ENCODE measurements at places on chromosomes 4 and X. TPM values are rescaled to one million over a fixed set of nuclear protein-coding genes. Genes with fewer than 3 reads are reported as not detected.

DNA sequence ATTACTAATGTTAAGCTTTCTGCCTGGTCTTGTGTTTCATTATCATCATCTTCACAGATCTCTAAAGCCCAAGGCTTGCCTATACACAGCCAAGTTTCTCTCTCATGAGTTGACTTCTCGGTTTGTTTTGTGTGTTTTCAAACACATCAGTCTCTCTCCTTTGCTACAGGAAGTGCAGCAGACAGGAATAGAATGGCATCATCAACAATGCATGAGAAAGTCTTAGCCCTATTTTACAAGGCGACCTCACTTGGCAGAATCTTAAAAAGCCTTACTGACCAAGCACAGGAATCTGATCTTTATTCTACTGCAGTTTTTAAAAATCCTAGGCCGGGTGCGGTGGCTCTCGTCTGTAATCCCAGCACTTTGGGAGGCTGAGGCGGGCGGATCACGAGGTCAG, 36.8 kb downstream of the CC2D2A start:
- DNase-seq, result no peak

DNA sequence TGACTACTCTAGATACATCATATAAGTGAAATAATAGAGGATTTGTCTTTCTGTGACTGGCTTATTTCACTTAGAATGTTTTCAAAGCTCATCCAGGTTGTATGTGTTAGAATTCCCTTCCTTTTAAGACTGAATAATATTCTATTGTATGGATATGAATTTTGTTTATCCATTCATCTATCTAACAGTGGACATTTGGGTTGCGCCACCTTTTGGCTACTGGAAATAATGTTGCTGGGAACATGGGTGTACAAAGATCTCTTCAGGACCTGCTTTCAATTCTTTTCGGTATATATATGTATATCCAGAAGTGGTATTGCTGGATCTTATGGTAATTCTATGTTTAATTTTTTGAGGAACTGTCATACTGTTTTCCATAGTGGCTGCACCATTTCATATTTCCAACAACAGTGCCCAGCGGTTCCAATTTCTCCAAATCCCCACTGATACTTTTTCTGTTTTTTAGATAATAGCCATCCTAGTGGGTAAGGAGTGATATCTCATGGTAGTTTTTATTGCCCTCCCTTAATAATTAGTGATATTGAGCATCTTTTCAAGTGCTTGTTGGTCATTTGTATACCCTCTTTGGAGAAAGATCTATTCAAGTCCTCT, 3.4 kb upstream of the SCD5 start:
- no peak for DNase-seq

COQ2 gene
- 4.2 TPM for total RNA-seq

DNA sequence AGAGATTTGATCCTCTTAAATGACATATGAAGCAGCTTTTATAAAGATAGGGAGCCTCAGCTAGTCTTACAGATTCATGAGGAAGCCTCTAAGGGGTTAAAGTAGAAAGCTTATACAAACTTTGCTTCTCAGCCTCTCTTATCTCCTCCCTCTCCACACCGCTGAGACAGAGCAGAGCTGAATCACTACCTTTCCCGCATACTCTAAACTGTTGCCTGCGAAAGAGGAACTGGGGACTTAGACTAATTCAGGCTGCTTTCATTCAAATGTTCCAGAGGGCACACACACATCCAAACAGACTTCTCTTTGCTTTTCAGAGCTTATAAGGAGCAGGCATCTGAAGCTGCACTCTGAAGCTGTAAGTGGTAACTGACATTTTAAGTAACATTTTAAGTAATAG, at the start of gene SERTM2:
SERTM2 (plus strand) TSS at position 169 of the 400 bp plus-strand sequence. CDS start 7,213 bp downstream, outside the sequence.
- DNase-seq, result no peak

DNA sequence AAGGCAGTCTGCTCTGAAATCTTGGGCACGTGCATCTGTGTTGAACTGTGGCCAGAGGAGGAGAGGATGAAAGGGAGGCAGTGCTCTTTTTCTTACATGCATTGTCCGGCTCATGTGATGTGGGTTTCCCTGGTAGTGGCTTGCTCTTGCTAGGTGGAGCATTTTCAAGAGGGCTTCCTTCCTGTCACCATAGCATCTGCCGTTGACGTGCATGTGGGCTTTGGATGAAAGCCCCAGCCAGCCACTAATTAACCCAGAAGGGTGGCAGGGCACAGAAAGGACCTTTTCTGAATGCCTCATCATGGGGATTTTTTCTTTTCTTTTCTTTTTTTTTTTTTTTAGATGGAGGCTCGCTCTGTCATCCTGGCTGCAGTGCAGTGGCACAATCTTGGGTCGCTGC, 121.3 kb downstream of the GPR143 start:
- DNase-seq, result no peak

TMEM175 gene
- total RNA-seq, result 56.5 TPM

- DNase-seq, result no peak
Observed at GRCh38 chrX:81259020-81259713, 57.3 kb downstream of the SH3BGRL start.

DNA sequence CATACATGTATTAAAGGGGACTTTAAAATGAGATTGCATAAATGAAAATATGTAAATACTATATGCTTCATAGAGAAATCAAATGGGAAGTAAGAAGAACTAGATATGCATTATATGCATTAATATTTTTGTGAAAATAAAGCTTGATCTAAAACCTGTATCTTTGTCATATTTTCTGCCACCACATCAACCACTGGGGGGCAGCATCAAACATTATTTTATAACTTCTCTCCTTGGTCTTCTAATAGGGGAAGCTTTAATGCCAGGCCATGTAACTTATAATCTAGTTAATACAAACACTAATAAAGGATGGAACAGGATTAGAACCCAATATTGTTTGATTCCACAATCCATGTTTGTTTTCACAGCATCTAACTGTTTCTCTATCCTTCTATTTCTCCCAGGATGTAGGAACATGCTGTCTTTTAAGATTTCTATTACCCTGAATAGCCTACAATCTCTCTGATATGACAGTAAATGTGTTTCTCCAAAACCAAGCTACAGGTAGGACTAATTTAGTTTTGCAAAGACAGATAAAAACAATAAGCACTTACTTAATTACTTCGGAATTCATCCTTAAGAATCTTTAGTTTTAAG, 10.0 kb downstream of the QRFPR start:
- DNase-seq, result no peak

CHRDL1 gene
- 36.8 TPM for total RNA-seq

DNA sequence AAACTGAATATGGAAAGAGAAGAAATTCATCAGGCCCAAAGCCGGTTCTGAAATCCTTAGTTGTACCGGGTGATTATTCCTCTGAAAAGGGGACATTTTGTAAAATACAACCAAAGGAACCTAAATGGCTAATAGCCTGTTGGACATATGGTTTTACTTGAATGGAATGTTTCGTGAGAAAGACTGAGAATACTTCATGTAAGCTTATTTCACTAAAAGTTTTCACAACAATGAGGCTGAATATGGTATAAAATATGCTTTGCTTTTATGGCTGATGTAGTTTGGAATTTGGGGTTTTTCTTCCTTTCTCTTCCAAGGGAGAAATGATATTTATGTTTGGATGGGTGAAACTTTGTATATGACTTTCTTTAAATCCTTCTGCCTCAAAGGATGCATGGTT, 2.7 kb downstream of the GRIA3 start:
- no peak for DNase-seq

- no peak for DNase-seq
Observed at GRCh38 chrX:149284616-149285015, 220.5 kb downstream of the IDS start.
